Left ventricle myocardium superior (tissue), 1 donor: ENCODE measurements at places on chromosomes 12 and 14. TPM values are rescaled to one million over a fixed set of nuclear protein-coding genes. Genes with fewer than 3 reads are reported as not detected.

DNA sequence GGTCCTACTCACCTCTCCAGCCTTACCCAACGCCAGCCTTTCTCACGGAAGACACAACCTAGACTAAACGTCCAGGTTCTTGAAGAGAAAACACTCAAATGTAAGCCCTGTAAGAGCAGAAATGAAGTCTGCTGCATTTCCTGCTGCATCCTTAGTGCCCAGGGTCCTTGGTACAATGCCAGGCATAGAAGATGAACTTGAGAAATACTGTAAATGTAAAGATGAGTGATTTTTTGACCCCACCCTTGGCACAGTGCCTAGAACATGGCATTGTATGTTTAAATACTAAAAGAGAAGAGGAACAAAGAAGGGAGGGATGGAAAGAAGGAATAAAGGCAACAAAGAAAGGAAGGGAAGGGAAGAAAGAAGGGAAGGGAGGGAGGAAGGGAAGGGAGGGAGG, 514.6 kb downstream of the MED13L start:
- no peak for DNase-seq

DNA sequence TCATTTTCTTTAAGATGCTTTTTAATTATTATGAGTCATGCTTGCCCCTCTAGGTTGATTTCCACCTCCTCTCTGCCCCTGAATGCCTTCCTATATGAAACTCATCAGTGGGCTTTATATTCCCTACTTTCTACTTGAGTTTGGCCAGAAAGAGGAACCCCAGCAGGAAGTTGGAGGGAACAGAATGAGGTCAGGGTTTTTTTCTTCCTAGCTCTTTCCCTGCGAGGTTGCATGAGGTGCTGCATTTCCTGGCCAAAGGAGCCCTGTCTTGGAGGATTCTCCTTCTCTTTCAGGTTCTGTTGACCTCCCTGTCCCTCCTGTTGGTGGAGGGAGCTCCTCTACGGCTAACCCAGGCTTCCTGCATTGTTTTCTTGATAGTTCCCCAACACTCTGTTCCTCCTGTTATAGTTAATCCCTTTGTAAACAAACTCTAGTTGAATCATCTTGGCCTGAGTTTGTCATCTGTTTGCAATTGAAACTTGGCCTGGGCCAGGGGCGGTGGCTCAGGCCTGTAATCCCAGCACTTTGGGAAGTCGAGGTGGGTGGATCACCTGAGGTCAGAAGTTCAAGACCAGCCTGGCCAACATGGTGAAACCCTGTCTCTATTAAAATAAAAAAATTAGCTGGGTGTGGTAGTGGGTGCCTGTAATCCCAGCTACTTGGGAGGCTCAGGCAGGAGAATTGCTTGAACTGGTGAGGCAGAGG, 15.3 kb upstream of the SPIC start:
- no peak for DNase-seq

GRCh38 chr12:32558903-32559302, 120.2 kb upstream of the DNM1L start:
- DNase-seq, result no peak

DNA sequence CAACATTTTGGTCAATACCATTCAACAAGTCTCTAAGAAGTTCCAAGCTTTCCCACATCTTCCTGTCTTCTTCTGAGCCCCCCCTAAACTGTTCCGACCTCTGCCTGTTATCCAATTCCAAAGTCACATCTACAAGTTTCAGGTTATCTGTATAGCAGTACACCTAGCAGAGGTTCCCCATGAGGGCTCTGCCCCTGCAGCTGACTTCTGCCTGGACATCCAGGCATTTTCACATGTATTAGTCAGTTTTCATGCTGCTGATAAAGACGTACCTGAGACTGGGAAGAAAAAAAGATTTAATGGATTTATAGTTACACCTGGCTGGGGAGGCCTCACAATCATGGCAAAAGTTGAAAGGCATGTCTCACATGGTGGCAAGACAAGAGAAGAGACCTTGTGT, 10.2 kb upstream of the PLA2G1B start:
- DNase-seq, result no peak

DNA sequence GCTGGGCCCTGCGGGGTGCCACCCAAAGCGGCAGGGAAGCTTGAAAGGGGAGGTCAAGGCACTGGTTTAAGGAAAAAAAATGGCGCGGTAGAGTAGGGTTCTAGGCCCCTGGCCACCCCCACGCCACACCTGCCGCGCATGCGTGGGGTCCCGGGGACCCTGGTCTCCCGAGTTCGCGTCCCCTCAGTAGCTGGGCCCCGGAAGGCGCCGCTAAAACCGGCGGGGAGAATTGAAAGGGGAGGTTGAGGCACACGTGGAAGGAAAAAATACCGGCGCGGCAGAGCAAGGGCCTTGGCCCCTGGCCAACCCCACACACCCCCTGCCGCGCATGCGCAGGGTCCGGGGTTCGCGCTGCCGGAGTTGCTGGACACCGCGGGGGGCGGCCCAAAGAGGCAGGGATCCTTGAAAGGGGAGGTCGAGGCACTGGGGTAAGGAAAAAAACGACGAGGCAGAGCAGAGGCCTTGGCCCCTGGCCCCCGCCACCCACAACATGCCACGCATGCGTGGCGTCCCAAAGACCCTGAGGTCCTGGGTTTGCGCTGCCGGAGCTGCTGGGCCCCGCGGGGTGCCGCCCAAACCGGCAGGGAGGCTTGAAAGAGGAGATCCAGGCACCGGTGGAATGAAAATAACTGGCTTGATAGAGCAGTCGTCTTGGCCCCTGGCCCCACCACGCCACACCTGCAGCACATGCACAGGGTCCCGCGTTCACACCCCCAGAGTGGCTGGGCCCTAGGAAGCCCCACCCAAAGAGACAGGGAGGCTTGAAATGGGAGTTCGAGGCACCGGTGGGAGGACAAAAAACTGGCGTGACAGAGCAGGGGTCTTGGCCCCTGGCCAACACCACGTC, 314.5 kb downstream of the ALG10 start:
- no peak for DNase-seq

DNA sequence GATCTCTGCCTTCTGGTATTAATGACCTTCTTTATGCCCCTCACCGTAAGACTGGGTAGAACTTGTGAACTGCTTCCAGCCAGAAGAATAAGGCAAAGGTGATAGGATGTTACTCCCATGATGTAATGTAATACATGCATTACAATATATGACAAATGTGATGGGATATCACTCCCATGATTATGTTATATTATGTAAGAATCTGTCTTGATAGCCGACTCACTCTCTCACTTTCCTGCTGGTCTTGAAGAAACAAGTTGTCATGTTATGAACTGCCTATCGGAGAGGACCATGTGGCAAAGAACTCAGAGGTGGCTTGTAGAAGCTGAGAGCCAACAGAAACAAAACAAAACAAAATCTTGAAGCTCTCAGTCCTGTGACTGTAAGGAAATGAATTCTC, 30.6 kb upstream of the OSBPL8 start:
- DNase-seq, result no peak

DNA sequence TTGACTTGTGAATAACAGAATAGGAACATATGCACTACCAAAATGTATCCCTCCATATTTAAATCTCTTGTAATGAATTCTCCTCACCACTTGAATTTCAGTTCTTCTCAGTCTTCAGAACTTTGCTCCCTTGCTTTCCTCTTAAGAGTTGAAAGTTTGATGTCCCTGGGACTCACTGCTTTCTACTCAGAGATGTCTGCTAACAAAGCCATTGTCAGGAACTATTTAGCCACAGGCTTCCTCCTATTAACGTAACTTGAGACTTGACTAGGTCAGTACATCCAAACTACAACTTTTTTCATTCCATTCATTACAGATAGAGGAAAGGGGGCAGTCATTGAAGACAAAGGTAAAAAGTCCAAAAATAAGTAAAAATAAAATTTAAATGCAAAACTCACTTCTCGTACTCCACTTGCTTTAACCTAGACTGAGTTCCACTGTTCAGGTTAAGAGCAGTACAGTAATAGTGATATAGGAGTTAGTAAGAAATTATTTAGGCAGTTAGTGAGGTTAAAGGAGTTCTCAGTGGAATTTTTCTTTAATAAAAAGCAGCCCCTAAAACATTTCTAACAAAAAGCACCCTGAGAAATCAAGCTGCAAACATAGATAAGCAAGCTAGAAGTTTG, 364.2 kb downstream of the SOX5 start:
- no peak for DNase-seq

B4GALNT1 gene
- total RNA-seq, result 5.1 TPM

RBP5 gene
- 0.89 TPM for total RNA-seq
